Hematopoietic multipotent progenitor cell treated with erythropoietin and hydrocortisone succinate and interleukin-3 and kit ligand, for 8 days (in vitro differentiated cells): ENCODE measurements at places on chromosomes 13 and 19.

DNA sequence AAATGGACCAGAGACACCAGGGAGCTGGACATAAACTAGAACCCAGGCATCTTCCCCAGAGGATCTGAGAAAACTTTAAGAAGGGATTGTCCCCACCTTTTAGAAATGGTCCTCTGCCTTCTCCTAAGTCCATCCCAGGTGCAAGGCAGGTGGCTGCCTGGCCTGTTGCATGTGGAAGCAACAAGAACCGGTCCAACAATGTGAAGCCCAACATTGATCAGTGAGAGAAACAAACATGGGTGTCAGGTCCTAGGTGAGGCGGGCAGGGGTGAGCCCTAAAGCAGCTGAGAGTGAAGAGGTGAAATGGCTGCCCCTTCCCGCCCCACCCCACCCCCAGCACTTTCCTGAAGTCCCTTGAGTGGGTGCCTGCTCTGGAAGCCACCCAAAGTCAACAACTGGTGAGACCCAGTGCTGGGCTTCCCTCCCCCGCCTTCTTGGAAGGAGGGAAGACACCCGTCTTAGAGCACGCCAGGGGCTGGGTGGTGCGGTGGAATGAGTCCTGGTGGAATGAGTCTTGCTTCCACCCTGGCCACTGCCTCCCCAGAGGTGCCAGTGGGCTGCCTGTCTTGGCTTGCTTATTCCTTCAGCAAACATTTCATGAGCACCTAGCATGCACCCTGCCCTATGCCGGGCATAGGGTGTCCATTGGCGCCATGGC, 1.7 kb downstream of the AP1M1 start:
- DNase-seq = no peak

DNA sequence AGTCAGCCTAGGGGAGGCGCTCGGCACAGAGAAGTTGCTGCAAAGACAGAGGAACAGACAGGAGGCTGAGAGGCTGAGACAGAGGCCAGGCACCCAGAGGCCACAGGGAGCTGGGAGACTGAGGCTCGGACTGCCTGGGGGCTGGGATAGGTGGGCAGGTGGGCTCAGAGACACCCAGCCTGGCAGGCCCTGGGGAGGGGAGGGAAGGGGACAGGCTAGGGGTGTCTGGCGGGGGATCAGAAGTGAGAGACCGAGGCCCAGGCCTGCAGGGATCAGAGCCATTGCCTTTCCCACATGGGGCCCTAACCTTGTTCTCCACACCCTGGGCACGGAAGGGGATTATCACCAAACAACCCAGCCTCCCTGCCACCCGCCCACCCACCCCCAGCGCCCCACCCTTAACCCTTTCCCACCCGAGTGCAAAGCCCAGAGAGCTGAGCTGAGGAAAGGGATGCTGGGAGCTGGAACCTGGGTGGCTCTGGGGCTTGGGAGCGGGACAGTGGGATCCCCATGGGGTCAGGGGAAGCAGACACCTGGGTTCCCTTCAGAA, 1.3 kb downstream of the NTN5 start:
- DNase-seq = no peak

GRCh38 chr13:100314132-100314910, 225.4 kb downstream of the PCCA start:
- DNase-seq = no peak

DNA sequence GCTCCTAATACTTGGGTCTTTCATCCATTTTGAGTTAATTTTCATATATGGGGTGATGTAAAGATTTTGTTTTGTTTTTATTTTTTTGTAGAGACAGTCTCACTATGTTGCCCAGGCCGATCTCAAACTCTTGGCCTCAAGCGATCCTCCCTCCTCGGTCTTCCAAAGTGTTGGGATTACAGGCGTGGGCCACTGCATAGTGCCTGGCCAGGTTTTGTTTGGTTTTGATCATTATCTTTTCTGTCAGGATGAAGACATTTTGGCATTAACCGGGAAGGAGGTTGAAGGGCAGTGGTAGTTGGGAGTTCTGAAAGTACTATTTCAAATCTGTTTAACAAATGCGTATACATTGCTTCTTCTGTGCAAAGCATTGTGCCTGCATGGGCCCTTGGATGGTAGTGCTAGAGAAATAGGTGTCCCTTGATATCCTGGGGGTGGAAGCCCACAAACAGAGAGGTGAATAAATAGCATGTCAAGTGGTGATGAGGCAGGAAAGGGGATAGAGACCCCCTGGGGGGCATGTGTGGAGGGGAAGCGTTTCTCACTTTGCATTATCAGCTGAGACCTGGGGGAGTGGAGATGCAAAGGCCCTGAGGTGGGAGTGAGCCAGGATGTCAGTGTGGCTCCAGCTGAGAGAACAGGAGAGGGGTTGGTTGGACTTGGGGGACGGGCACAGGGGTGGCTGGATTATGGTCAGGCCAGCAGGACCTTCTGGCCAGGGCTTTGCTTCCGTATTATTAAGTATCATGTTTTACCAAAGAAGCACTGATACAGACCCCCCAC, 41.4 kb downstream of the GATAD2A start:
- DNase-seq = no peak

GRCh38 chr19:52602941-52603340, 32.9 kb downstream of the ZNF701 start:
- no peak for DNase-seq

DNA sequence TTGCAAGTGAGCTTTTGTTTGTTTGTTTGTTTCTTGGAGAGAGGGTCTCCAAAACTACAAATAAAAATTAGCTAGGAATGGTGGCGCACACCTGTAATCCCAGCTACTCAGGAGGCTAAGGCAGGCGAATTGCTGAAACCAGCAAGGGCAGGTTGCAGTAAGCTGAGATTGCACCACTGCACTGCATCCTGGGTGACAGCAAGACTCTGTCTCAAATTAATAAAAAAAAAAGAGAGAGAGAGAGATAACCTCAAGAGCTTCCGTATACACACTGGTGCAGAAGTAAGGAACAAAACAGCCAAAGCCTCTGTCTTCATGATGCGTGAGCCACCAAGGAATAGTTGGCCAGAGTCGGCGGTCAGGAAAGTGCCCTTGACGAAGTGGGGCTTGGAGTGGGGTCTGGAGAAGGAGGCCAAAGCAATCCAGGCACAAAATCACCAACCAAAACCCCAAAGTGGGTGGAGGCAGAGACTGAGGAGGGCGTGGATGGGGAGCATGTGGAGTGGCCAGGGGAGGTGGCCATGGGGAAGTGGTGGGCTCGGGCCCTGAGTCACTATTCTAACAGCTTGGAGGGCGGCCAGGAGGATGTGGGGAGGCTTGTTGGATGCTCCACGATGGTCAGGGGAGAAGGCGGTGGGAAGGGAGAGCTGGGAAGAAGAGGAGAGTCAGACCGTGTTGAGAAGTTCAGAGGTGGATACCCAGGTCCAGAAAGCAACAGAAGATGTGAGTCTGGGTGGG, 21.2 kb upstream of the TOMM40 start:
- no peak for DNase-seq

- DNase-seq = no peak
Measured at GRCh38 chr19:20162821-20163220, 4.2 kb upstream of the ZNF486 start.

- DNase-seq = peak; percentile 42
Measured at GRCh38 chr19:16025108-16026101, 50.9 kb upstream of the TPM4 start.

DNA sequence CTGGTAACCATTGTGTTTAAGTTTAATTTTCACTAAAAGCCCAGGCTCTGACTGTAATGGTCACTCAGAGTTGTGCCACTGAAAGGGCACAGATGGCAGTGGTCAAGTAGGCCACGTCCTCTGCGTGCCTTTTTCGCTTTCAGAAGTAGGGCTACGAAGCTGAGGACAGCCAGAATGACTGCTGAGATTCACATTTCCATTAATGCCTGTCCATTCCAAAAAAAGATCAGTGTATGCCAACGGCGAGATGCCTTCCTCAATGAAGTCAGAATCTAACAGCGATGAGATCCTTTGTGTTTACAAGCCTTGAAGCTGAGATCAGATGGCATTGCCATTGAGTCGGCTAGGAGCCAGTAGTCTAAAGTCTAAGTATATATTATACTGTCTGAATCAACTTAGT, 311.3 kb downstream of the FGF14 start:
- no peak for DNase-seq

GRCh38 chr19:49513746-49514118, 1.3 kb downstream of the FCGRT start:
- DNase-seq = no peak

DNA sequence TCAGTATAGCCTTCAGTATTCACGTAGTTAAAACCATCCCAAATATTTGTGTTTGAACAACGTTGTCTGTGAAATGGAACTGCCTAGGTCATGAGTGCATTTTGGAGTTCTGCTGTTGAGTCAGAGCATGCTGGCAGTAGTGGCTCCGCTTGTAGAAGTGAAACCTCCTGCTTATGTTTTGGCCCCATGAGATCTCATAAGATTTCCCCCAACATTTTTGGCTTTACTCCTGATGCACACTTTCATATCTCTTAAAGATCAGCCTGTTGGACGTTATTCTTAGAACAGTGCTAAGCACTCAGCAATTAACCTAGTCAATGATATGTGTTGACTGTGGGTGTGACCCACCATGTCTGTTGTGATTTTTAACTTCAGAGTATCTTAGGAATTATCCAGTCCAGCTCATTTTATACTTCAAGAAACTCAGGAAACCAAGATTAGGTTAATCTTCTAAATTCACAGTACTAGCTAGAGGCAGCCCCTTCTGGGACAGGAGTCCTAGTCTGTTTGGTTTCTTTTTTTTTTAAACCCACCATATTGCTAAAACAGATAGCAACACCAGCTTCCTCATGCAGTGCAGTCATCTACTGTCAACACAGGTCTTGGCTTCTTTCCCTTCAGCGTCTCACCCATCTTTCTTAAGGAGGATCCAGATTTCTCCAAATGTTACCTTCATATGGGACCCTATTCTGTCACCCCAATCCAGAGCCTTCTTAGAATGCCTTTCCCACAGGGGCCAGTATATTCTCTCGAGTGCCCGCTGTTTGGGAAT, 26.2 kb downstream of the RAP2A start:
- no peak for DNase-seq

GRCh38 chr13:74114202-74114601, 20.0 kb downstream of the KLF12 start:
- DNase-seq = no peak

- no peak for DNase-seq
Measured at GRCh38 chr13:83929157-83929556, 46.9 kb upstream of the SLITRK1 start.

GRCh38 chr13:113458253-113459065, 5.2 kb upstream of the ADPRHL1 start:
- DNase-seq = no peak

GRCh38 chr19:55261671-55262126, 2.9 kb upstream of the PPP6R1 start:
- DNase-seq = no peak

GRCh38 chr19:37506387-37507166, at the start of gene ZNF793:
Gene ZNF793, plus strand, starts transcription at chr19:37506939. Its CDS starts 16,501 bp downstream, at chr19:37523440.
- DNase-seq = peak; percentile 8

GRCh38 chr19:8117991-8118390, 31.4 kb downstream of the FBN3 start:
- DNase-seq = no peak

GRCh38 chr19:28284389-28284788, 928.6 kb downstream of the UQCRFS1 start:
- no peak for DNase-seq

- no peak for DNase-seq
Measured at GRCh38 chr19:7831452-7831851, 1.4 kb downstream of the EVI5L start.

- DNase-seq = no peak
Measured at GRCh38 chr19:6970021-6970420, 51.2 kb downstream of the MBD3L2B start.

GRCh38 chr19:3328743-3329142, 37.6 kb upstream of the NFIC start:
- no peak for DNase-seq

GRCh38 chr13:109206616-109207015, 577.2 kb downstream of the MYO16 start:
- DNase-seq = no peak

GRCh38 chr13:42048342-42048683, at the start of gene DGKH:
Gene DGKH, plus strand, starts transcription at chr13:42048648. Its CDS starts 126 bp downstream, at chr13:42048774.
- DNase-seq = no peak

GRCh38 chr13:97742084-97742483, 211.4 kb upstream of the IPO5 start:
- no peak for DNase-seq

DNA sequence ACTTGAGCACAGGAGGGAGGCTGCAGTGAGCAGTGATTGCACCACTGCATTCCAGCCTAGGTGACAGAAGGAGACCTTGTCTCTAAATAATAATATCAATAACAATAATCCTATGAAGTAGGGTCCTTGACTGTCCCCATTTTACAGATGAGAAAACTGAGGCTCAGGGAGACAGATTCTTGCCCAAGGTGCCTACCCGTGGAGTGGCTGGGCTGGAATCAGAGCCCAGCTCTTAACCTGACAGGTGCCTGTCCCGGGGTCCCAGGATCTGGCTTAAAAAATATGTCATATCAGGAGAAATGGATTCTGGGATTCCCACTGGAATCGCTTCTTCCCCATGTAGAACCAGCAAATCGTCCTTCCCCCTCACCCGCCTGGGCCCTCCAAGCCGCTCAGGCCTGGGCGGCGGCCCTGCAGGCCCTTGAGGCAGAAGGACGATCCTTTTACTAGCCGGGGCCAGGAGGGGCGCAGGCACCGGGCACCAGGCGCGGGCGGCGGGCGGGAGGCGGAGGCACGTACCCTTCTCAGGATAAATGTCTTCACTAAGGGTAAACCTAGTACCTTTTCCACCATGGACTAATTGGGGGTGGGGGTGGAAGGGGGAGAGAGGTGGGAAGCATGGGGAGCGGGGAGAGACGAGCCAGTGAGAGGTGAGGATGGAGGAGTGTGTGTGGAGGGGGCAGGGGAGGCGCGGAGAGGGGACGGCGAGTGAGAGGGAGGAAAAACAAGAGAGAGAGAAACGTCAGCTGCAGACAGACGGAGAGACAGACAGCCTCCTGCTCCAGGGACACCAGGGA, 60.6 kb downstream of the COLGALT1 start:
- DNase-seq = no peak

DNA sequence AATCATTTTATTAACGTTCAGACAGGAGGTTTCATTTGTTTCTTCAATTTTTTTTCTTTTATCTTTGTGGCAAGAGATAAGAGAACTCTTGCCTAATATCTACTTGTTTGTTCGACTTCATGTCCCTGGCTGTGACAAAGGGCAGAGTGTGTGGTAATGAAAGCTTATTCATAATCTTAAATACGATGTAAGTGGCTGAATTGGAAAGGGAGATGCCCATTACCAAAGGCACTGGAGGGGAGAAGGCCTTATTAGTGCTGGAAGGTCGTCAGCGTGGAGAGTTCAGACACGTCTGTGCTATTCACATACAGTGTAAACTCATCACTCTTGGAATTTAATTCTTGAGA, 54.0 kb downstream of the RFC3 start:
- DNase-seq = no peak

GRCh38 chr19:42051166-42052115, 18.6 kb downstream of the GRIK5 start:
- DNase-seq = no peak

GRCh38 chr13:76799696-76800095, 86.5 kb downstream of the KCTD12 start:
- no peak for DNase-seq
